ENCODE measurements at places on chromosomes 4 and X.

DNA sequence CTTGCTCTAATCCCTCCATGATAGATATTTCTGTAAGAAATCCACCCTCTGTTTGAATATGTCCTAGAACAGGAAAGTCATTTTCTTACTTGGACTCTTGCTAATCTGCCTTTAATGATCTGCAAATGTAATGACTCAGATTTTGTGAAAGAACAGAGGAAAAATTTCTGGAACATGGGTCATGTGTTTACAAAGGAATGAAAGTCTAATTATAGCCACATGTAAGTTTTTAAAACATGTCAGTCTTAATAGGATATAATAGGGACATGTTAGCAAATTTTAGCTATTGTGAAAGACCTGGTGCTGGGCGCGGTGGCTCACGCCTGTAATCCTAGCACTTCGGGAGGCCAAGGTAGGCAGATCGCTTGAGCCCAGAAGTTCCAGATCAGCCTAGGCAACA is 47.6 kb downstream of the GRK4 start:
- DNase-seq = no peak

GRCh38 chrX:5449323-5449722 is 779.3 kb downstream of the NLGN4X start:
- DNase-seq = no peak

DNA sequence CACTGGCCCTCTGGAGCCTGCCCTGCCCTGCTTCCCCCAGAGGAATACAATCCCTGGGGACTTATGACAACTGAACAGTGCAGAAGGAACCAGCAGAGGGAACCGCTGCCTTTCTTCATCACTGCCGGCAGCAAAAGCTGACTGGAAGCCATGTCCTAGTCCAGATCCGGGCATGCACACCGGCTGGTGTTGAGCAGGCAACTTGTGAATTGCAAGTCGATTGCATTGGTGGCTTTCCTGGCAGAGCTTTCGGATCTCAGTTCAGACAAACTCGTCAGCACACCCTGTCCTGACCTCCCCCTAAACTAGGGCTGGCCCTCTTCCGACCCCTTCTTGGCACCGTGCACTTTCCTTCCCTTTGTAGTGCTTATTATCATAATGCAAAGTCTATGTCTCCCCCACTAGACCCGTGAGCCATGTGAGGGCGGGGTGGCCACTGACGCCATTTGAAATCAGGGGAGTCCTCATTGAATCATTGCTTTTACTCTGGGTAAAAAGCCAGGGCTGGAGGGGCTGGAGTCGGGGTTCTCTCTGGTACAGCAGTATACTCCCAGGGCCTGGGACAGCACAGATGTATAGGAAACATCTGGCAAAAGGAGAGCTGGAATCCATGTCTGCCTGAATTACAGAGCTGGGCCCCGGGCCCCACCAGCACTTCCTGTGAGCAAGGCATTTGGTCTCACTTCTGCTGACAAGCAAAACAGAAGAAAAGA is 1.8 kb downstream of the ARHGAP4 start:
- no peak for DNase-seq

- DNase-seq = peak; percentile 29
Observed at GRCh38 chr4:15665753-15666365, 10.7 kb upstream of the FBXL5 start.

- no peak for DNase-seq
Observed at GRCh38 chr4:37054531-37055077, 189.9 kb upstream of the NWD2 start.

GRCh38 chrX:133350751-133351150 is 64.5 kb downstream of the GPC4 start:
- no peak for DNase-seq

GRCh38 chrX:83966347-83966746 is 105.4 kb downstream of the CYLC1 start:
- no peak for DNase-seq

GRCh38 chrX:94057385-94057784 is 383.4 kb downstream of the FAM133A start:
- DNase-seq = no peak

DNA sequence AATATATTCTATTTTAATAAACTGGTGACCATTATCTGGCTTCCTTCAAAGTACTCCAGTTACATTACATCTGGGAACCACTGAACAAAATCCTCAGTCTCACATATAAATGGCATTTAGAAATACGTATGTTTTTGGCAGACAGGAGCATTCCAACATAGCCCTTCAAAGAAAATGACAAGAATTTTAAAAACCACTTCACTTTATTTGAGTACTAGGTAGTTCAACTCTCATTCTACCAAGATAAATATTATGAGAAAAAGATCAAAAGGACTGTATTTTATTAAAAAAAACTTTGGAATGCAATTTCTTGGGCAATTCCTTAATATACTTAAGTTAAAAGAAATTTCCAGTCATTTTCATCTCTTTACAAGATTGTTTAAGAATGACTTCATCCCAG is 17.6 kb downstream of the TNIP3 start:
- no peak for DNase-seq

GRCh38 chrX:154473683-154474082 is 5.4 kb downstream of the LAGE3 start:
- no peak for DNase-seq

DNA sequence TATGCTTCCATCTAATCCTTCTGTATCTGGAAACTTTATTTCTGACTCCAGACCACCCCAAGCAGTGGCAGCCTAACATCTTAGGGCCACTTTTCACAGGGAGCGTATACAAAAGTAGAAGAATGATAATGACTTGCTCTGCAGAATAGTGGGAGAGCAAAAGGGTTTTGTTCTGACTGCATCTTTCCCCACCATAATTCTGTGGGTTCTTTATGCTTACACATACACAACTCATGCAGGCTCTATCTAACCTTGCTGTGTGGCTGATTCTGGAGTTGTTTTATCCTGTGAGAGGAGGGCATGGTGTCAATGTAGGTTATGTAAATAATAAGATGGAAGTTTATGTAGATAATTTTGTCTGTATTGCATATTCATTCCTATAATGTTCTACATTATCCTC is 42.4 kb upstream of the NDNF start:
- DNase-seq = no peak

- peak; percentile 18 for DNase-seq
Observed at GRCh38 chr4:168710353-168710946, 213.6 kb downstream of the PALLD start.

GRCh38 chr4:52157641-52158316 is 106.7 kb downstream of the SPATA18 start:
- no peak for DNase-seq

DNA sequence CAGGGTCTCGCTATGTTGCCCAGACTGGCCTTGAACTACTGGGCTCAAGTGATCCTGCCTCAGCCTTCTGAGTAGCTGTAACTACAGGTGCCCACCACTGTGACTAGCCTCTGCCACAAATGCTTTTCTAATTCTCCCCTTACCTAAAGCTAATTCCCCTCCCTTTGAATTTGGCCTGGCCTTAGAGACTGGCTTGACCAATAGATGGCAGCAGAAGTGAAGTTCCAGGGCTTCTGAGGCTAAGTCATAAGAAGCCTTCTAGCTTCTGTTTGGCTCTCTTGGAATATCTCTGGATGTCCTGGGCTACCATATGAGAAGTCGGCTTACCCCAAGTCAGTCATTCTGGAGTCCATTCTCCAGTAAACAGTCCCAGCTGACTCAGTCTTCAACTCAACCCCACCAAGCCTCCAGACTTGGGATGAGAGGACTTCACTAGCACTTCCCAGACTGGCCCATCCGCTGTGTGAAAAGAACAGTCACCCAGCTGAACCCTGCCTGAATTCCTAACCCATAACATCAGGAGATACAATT is 61.0 kb downstream of the HPRT1 start:
- DNase-seq = peak; percentile 62

DNA sequence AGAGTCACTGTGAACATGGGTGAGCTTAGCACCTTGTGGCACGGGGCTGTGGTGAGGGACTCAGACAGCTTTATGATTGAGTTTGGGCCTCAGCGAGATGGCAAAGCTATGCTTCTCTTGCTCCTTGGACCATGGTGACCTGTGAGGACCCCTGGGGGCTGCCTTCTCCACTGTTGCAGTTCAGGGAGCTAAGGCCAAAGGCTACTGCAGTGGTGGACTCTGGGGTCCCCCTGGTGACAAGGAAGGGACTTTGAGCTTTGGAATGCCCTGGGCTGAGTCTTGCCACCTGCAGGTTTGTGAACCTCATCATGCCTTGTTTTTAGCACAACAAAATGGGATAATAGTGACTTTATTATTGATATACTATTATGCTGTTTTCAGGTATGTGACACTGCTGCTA is 36.5 kb downstream of the TBL1X start:
- no peak for DNase-seq

DNA sequence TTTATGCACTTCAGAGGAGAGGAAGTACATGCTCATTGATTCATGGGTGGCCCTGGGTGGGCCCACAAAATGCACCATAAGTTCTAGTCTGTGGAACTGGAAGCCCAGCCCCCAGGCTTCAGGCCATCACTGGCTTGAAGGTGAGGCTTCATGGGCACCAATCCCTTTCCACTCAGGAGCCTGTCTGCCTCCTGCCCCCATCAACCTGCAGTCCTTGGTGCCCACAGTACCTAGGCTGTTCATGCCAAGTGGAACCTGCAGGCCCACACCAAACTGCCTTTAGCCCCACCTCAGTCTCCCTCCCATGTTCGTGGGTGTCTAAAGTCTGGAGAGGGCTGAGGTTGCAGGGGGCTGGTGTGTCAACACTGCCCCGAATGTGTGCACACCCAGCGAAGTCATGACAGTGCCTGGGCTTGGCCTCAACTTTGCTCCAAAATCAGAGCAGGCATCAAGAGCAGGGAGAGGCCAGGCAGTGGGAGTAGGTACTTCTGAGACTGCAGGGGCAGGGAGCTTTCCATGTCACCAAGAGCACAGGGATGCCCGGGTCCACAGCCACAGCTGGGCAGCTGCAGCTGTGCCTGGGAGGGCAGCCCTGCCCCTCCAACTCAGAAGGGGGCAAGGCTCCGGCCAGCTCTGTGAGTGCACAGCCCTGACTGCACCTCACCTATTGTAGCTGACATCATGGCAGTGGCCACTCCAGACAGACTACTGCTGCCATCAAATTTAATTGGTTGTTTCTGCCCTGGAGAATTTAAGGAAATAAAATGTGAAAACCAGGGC is 1250.4 kb upstream of the IGFBP7 start:
- no peak for DNase-seq

- no peak for DNase-seq
Observed at GRCh38 chrX:130984782-130985181, 73.4 kb upstream of the ARHGAP36 start.

DNA sequence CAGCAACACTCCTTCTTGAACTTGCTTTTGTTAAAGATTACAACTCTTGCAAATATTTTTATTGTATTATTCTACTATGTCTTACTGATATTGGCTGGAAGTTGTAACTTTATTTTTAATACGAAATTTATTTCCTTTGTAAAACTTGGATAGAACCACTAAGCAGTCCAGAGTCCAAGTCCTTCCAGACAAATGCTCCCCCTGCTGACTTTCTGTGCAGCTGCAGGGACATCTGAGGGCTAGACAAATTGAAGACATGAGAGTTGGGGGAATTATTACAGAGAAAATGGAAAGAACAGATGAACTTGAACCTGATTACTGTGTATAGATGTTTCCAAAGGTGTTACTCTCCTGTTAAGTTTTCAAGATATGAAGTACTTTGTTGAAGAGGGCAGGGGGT is 238.8 kb downstream of the GRIA3 start:
- peak; percentile 3 for DNase-seq

GRCh38 chrX:120299928-120300327 is 11.3 kb downstream of the TMEM255A start:
- no peak for DNase-seq

DNA sequence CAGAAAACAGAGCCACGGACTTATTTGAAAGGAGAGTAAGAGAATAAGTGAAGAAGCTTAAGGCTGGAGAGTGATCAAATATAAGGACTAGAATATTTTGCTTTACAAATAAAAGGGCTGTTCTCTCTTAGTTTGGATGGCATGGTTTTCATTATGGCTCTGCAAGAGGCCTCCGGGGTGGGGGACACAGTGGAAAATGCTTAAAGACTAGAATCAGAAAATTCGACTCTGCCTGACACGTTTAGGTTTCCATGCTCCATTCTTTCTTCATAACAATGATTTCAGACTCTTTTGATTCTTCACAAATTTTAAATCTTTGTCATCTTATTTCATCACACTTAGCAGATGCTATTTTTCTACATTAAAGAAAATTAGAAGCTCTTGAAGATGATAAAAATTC is 632.4 kb upstream of the BOD1L1 start:
- DNase-seq = no peak

GRCh38 chr4:65383589-65384305 is 286.5 kb downstream of the EPHA5 start:
- peak; percentile 51 for DNase-seq

DNA sequence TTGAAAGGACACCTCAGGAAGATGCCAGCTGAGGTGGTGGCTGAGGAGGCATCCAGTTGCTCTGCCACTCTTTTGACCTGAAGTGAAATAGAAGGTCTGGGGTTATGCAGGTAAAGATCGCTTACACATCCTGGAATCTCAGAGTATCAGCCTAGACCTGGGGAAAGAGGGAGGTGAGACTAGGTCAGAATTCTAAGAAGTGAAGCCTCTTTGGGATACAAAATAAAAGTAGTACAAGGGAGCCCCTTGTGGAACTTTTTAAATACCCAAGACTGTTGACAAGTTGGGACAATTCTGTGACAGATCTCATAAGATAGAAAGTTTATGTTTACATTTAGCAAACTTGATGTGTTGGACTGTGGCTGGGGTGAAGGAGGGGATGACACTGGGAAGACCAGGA is 263.1 kb downstream of the SPRY1 start:
- no peak for DNase-seq

DNA sequence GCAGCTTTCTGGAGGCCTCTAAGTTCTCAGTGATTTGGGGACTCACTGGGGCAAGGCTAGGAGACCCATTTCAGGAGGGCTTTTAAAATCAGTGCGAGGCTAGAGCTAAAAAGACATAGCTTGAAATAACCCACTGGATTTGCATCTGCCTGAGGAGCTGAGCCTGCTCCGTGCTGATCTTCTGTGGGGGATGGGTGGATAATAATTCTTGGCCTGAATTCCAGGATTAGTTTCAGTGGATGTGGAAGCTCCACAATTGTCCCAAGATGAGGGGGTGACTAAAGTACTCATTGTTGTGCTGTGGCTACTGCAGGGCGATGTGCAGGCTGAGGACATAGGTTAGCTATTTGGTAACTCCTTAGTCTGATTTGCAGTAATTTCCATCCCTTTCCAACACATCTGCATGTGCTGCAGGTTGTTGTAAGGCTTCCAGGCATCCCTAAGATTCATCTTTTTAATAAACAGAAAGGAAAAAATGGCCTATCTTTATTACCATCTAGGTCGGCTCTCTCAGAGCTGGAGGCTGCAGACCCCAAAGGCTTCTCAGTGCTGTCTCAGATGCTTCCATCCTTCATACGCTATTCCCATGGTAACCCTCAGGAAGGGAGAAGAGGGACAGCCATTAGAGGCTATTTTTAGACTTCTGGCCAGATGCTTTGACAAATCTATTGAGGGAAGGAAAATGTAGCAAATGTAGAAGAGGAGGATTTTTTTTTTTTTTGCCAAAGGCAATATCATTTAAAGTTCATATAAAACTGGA is 63.4 kb downstream of the GRXCR1 start:
- no peak for DNase-seq

All from RCC 7860 (cell line).